Astrocyte (in vitro differentiated cells and primary cell): ENCODE measurements at places on chromosomes 1 and 21. TPM values are rescaled to one million over a fixed set of nuclear protein-coding genes. Genes with fewer than 3 reads are reported as not detected.

The KCNJ9 gene
- total RNA-seq, result not detected in 2 replicates

GRCh38 chr1:113756461-113756860 is 2.8 kb downstream of the PHTF1 start:
- H3K4me3 ChIP-seq, result no peak overlapping the region
- H3K4me1 ChIP-seq, result peaks cover 3% of the 10 kb centered on the region
- DNase-seq, result no peak
- H3K36me3 ChIP-seq, result peaks cover 7% of the 10 kb centered on the region

The FMO1 gene
- total RNA-seq, result not detected in 2 replicates

The NCAM2 gene
- 4.6 and 6.8 TPM in 2 replicates for total RNA-seq

The SHISAL2A gene
- total RNA-seq, result not detected in 2 replicates

The RIPK4 gene
- 1.1 and 1.8 TPM in 2 replicates for total RNA-seq

The INKA2 gene
- total RNA-seq, result 7.3 and 12.6 TPM in 2 replicates

The GBP7 gene
- not detected in 2 replicates for total RNA-seq

- no peak for DNase-seq
- no peaks in the 10 kb centered on the region for H3K27me3 ChIP-seq
- peaks cover 17% of the 10 kb centered on the region for H3K4me1 ChIP-seq
- H3K36me3 ChIP-seq, result no peaks in the 10 kb centered on the region
These were observed 3.7 kb upstream of the TRIM62 start for GRCh38 chr1:33185541-33185940.

DNA sequence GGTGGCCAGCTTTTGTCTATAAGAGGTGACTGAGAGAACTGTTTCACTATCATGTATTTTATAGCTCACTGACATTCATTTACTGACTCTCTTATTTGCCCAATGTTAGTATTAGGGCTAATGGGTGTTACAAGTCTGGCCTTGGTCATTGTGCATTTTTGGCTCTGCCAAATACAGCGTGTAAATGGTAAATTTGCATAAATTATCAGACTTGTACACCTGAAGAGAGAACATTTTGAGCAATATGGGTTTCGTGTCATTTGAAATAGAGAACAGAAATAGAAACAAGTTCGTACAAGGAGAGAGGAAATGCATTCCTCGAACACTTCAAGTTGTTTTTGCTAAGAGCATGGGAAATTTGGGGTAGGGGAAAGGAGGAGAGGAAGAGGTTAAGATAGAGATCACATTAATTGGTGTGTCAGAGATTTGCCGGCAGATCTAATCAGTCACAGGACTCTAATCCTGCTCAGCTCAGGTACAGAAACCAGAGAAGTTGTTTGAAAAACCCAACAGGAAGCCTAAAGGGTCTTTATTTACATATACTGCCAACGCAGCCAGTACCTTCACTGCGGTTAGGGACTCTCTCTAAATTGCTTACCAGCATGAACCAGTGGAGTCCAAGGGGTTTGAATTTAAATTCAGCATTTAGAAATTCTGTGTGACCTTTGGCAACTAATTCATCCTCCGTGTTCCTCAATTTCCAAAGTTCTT is 261.5 kb downstream of the GPATCH2 start:
- DNase-seq, result no peak
- H3K27ac ChIP-seq, result no peak overlapping the region
- H3K27me3 ChIP-seq, result no peaks in the 10 kb centered on the region
- no peaks in the 10 kb centered on the region for H3K36me3 ChIP-seq
- H3K4me1 ChIP-seq, result no peaks in the 10 kb centered on the region

- no peak overlapping the region for H3K27ac ChIP-seq
- no peaks in the 10 kb centered on the region for H3K4me1 ChIP-seq
- no peaks in the 10 kb centered on the region for H3K36me3 ChIP-seq
- no peaks in the 10 kb centered on the region for H3K27me3 ChIP-seq
- DNase-seq, result peak; percentile 87
- no peak overlapping the region for H3K4me3 ChIP-seq
These were observed 37.7 kb upstream of the MAP10 start for GRCh38 chr1:232767305-232768074.

DNA sequence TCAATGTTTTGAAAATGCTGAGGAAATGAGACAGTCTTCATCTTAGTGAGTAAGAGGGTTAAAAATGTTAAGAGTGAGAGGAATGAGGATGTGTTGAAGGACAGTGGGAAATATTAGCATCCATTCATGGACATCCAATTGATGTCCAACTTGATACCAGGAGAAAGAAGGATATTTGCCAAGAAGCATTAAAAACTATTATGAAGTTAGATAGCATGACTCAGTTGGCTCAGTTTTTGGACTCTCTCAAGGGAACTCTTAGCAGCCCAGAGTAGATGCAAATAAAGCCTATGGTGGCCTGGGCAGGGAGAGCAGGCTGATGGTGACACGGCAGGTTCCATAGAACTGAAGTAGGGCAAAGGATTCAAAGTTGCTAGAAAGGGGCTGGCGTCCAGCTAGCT is 171.0 kb downstream of the ZZZ3 start:
- DNase-seq, result peak; percentile 86
- H3K27ac ChIP-seq, result peak overlapping the region; percentile 77
- H3K4me1 ChIP-seq, result peaks cover 33% of the 10 kb centered on the region
- no peak overlapping the region for H3K4me3 ChIP-seq
- H3K27me3 ChIP-seq, result no peaks in the 10 kb centered on the region

DNA sequence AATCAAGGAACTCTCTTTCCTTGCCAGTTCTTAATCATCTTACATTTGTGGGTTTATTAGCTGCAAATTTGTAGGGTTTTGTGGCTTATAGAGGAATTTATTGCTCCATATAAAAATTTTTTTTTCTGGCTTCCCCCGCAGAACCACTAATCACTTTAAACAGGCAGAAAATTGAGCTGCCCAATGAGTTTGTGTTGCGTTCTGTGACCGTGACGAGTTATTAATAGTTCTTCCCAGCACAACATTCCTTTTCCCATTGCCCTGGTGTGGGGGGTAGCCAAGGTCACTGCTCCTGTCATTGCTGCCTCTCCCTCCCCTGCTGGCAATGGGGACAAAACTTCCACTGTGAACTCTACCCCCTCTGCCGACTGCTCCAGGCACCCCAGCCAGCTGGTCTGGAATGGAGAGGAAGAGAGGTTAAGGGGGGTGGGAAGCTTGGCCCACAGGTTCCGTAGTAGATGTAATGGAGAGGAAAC is 55.1 kb downstream of the UBE2T start:
- H3K27ac ChIP-seq, result no peak overlapping the region
- no peaks in the 10 kb centered on the region for H3K36me3 ChIP-seq
- H3K27me3 ChIP-seq, result no peaks in the 10 kb centered on the region

The CD1D gene
- 0.18 TPM in 1 of 2 replicates, not detected in the other for total RNA-seq

DNA sequence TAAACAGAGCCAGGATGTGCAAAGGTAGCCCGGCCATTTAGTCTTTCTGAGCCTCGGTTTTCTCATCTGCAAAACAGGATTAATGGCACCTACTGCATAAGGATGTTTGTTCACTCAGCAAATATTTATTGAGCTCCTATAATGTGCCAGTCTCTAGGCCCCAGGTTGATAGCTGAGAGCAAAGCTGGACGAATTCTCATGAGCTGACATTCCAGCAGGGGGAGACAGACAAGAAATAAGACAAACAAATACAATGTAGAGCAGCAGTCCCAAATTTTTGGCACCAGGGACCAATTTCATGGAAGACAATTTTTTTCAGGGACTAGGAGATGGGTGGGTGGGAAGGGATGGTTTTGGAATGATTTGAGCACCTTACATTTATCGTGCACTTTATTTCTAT is 74.3 kb upstream of the PAX7 start:
- H3K4me3 ChIP-seq, result no peak overlapping the region
- no peaks in the 10 kb centered on the region for H3K4me1 ChIP-seq
- H3K27ac ChIP-seq, result no peak overlapping the region
- no peak for DNase-seq

- H3K4me1 ChIP-seq, result peaks cover 11% of the 10 kb centered on the region
- no peak overlapping the region for H3K4me3 ChIP-seq
- no peaks in the 10 kb centered on the region for H3K27me3 ChIP-seq
- no peak overlapping the region for H3K27ac ChIP-seq
- H3K36me3 ChIP-seq, result peaks cover 51% of the 10 kb centered on the region
These were observed 117.1 kb upstream of the IFFO2 start for GRCh38 chr1:19073311-19074186.

DNA sequence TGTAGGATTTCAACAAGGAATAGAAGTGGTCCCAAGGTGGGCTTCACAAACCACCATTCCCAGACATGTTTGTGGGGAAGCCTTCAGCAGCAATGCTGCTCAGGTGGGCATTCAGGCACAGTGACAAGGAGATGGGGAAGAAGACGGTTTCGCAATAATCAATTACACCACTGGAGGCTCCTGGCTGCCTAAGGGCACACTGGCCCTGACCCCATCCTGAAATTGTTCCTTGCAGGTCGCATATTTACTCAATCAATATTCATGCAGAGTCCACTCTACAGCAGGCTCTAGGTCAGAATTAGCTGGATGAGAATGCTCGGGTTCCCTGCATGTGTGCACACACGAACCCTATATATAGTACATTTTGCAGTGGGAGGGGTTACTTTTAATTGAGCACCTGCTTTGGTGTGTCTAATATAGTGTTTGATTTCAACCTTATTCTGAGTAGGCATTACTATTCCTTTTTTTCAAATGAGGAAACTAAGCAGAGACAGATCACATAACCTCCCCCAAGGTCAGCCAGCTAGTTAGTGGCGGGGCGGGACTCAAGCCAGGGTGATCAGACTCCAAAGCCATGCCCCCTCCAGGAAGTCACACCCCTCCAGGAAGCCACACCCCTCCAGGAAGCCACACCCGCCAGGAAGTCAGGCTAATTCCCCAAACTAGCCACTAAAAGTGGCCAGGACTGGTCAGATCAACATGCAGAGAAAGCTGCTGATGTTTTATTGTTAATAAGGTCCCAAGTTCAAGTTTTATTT is 106.5 kb downstream of the HLCS start:
- no peak for DNase-seq
- H3K27ac ChIP-seq, result peak overlapping the region; percentile 89
- no peaks in the 10 kb centered on the region for H3K36me3 ChIP-seq

DNA sequence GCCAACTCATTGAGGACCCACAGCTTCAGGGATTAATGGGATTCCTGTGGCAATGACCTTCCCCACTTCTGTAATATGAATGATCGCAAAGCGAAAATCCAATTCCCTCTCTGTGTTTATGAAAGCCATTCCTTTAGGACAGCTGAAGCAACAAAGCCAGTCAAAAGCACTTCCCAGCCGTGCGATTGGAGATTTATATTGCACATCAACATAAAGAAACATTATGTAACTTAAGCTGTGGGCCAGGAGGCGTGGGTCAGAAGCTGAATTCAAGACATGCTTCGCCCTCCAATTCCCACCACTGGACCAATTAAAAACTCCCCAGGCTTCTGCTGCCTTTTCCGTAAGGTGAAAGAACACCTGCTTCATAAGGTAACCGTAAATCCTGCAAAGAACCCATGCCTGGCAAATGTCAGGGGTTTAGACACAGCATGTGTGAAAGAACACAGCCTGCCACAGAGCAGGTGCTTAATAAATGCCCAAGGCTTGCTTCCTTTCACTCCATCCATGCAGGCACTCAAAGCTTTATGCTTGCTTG is 138.9 kb upstream of the SOD1 start:
- H3K27me3 ChIP-seq, result no peaks in the 10 kb centered on the region
- H3K27ac ChIP-seq, result no peak overlapping the region
- peak; percentile 77 for DNase-seq
- no peaks in the 10 kb centered on the region for H3K4me1 ChIP-seq
- H3K4me3 ChIP-seq, result no peak overlapping the region
- no peaks in the 10 kb centered on the region for H3K36me3 ChIP-seq

The GFI1 gene
- total RNA-seq, result 0.48 and 0.89 TPM in 2 replicates

DNA sequence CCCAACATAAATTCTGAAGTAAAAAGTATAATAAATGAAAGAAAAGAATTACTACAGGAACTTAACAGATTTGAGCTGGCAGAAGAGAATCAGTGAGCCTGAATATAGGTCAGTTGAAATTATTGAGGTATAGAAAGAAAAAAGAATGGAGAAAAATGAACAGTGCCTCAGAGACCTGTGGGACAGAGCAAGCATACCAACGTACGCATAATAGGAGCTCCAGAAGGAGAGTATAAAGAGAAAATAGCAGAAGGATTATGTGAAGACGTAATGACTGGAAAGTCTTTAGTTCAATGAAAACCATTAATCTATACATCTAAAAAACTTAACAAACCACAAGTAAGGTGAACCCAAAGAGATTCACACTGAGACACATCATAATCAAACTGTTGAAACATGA is 261.8 kb downstream of the DYRK1A start:
- H3K4me1 ChIP-seq, result no peaks in the 10 kb centered on the region
- H3K27ac ChIP-seq, result no peak overlapping the region
- H3K36me3 ChIP-seq, result no peaks in the 10 kb centered on the region
- H3K27me3 ChIP-seq, result peaks cover 5% of the 10 kb centered on the region
- no peak overlapping the region for H3K4me3 ChIP-seq
- no peak for DNase-seq

GRCh38 chr21:17818186-17819113 is 706 bp downstream of the C21orf91 start:
- peaks cover 1% of the 10 kb centered on the region for H3K36me3 ChIP-seq
- no peaks in the 10 kb centered on the region for H3K27me3 ChIP-seq
- H3K27ac ChIP-seq, result peak overlapping the region; percentile 96
- peak overlapping the region; percentile 81 for H3K4me3 ChIP-seq
- no peaks in the 10 kb centered on the region for H3K4me1 ChIP-seq
- peak; percentile 16 for DNase-seq

DNA sequence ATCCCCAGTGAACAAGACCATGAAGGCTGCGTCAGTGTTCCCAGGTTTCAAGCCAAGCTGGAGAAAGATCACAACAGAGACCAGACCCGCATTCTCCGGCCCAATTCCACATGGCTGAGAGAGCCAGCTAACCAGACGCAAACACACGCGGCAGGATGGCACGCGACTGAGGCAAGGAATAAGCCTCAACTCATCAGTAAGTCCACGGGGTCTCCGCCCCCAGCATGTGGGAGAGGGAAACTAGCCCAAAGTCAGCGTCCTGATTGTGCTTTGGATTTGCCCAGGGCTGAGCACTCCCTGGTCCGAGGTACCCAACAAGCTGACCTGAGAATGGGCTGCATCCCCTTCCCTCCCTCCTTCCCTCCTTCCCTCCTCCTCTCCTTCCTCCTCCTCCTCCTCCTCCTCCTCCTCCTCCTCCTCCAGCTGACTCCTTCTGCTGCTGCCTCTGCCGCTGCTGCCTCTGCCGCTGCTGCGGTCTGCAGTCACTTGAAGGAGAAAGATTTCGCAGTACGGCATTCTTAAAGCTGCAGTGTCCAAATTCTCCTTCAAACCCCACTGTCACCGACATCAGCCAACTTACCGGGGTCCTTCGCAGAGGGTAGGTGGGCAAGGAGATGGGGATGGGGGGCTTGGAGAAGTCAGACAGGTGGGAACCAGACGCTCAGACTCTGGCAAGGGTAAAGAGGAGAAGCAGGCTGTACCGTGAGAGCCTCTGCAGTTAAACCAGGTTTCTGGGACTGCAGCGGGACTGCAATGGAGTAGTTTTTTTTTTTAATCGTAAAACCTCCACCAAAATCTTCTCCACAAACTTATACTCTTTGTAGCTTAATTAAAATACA is 33.0 kb upstream of the H6PD start:
- H3K4me3 ChIP-seq, result peak overlapping the region; percentile 82
- peaks cover 59% of the 10 kb centered on the region for H3K4me1 ChIP-seq
- H3K36me3 ChIP-seq, result no peaks in the 10 kb centered on the region
- DNase-seq, result peak; percentile 72
- H3K27ac ChIP-seq, result peak overlapping the region; percentile 72
- H3K27me3 ChIP-seq, result no peaks in the 10 kb centered on the region
